ENCODE measurements at places on chromosomes 12 and 14. TPM values are rescaled to one million over a fixed set of nuclear protein-coding genes. Genes with fewer than 3 reads are reported as not detected.

The EVL gene
- 15.2 TPM for total RNA-seq

The RD3L gene
- total RNA-seq: not detected

The GLT8D2 gene
- 2.2 TPM for total RNA-seq

The DYRK2 gene
- 38.9 TPM for total RNA-seq

The GLIPR1L1 gene
- not detected for total RNA-seq

The RNASE3 gene
- not detected for total RNA-seq

The SIX6 gene
- total RNA-seq: not detected

The TGFB3 gene
- 2.4 TPM for total RNA-seq

The AHNAK2 gene
- 12.6 TPM for total RNA-seq

The PTPRO gene
- total RNA-seq: 5.2 TPM

The STON2 gene
- total RNA-seq: 0.11 TPM

The TAMALIN gene
- total RNA-seq: 2.8 TPM

The USP44 gene
- 0.24 TPM for total RNA-seq

The IAPP gene
- total RNA-seq: not detected

The CISTR gene
- not detected for total RNA-seq

The AKAP3 gene
- 0.53 TPM for total RNA-seq

The BIN2 gene
- not detected for total RNA-seq

The HVCN1 gene
- 0.11 TPM for total RNA-seq

The NOPCHAP1 gene
- total RNA-seq: 28.0 TPM

The NINJ2 gene
- 0.72 TPM for total RNA-seq
